ENCODE measurements at places on chromosomes 4 and X.

- DNase-seq: no peak
Observed at GRCh38 chr4:188158336-188158735, 19.1 kb downstream of the TRIML1 start.

DNA sequence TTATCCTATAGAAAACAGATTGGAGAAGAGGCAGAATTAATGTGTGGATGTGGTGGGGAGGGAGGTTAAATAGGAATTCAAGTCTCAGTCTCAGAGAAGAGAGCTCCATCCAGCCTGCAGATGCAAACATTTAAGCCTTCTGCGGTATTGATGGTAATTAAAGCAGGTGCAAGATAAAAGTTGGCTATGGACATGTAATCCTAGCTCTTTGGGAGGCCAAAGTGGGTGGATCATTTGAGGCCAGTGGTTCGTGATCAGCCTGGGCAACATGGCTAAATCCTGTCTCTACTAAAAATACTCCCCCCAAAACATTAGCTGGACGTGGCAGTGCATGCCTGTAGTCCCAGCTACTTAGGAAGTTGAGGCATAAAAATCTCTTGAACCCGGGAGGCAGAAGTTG is 332.7 kb downstream of the PABPC4L start:
- no peak for DNase-seq

DNA sequence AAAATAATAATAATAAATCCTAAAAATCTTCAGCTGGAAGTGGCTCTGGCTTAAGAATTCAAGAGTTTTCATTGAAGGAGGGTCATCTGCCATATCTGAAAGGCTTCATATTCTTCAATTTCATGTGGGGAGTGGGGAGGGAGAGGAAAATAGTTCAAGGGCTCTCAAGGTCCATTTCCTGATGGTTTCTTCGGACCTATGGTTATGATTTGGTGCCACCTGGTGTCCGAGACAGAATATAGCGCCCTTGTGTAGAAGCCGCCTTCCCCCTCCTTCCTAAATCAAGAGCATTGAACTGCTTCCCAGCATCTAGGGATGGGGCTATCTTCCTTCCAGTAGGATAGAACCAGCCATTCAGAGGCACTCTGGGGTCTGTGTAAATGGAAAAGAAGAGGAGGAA is 34.3 kb downstream of the NLGN3 start:
- DNase-seq: peak; percentile 23

- DNase-seq: no peak
Observed at GRCh38 chr4:142372530-142373260, 473.4 kb downstream of the INPP4B start.

DNA sequence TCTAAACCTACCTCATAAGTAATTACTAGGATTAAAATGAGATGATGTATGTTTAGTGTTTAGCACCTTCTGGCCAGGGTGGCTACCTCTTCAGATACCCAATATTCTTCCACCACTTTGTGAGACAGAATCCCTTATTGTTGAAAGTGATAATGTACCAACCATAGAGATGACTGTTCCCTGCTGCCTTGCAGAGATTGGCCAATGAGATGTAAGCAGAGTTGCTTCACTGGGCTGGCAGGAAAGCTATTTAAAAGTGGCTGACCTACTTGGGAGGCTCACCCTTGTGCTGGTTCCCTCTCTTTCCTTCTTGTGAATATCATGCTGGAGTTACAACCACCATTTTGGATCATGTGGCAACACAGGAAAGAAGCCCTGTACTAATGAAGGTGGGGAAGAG is 58.9 kb downstream of the TMEM154 start:
- DNase-seq: no peak

- DNase-seq: no peak
Observed at GRCh38 chrX:150570512-150570911, 2.1 kb downstream of the MTM1 start.
